ENCODE measurements at places on chromosomes 7 and 10. TPM values are rescaled to one million over a fixed set of nuclear protein-coding genes. Genes with fewer than 3 reads are reported as not detected.

- H3K27ac ChIP-seq = no peak overlapping the region
- H3K4me3 ChIP-seq = peak overlapping the region; percentile 97
- peaks cover 8% of the 10 kb centered on the region for H3K27me3 ChIP-seq
- peaks cover 7% of the 10 kb centered on the region for H3K4me1 ChIP-seq
These were observed 382 bp downstream of the DIP2C start for GRCh38 chr10:689121-689451.

DNA sequence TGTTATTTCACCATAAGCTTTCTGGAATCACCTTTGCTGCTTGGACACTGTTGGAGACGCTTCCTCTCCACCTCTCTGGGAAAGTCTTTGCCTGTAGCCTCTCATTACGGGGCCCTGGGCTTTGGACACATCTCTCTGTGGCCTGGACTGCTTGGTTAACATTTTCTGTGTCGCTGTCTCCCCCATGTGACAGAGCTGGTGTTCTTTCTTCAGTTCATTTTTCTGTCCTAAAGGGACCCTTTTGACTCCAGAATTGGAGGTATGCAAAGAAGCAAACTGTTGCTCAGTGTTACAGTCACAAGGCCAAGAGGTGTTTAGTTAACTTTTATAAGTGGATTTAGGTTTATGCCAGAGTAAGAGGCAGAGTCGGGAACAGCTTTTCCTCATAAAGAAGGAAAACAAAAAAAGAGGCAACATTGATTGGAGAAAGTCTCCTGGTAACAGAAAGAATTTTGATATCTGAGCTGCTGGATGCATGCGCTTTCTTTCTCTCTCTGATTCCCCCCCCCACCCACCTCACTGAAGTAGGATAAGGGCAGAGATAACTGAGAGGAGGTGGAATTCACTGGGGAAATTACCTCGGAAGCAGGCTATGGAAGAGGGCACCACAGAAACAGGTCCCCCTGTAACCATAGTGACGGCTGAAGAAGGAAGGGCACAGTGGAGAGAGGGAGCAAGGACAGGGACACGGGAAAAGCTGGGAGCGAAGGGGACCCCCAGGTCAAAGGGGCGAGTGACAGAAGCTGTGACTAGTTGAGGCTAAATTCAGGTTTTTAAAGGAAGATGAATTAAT, 57.8 kb downstream of the LGI1 start:
- no peak overlapping the region for H3K27ac ChIP-seq
- no peak for DNase-seq
- H3K36me3 ChIP-seq = no peaks in the 10 kb centered on the region
- H3K27me3 ChIP-seq = no peaks in the 10 kb centered on the region
- no peak overlapping the region for H3K4me3 ChIP-seq
- H3K4me1 ChIP-seq = peaks cover 2% of the 10 kb centered on the region

DNA sequence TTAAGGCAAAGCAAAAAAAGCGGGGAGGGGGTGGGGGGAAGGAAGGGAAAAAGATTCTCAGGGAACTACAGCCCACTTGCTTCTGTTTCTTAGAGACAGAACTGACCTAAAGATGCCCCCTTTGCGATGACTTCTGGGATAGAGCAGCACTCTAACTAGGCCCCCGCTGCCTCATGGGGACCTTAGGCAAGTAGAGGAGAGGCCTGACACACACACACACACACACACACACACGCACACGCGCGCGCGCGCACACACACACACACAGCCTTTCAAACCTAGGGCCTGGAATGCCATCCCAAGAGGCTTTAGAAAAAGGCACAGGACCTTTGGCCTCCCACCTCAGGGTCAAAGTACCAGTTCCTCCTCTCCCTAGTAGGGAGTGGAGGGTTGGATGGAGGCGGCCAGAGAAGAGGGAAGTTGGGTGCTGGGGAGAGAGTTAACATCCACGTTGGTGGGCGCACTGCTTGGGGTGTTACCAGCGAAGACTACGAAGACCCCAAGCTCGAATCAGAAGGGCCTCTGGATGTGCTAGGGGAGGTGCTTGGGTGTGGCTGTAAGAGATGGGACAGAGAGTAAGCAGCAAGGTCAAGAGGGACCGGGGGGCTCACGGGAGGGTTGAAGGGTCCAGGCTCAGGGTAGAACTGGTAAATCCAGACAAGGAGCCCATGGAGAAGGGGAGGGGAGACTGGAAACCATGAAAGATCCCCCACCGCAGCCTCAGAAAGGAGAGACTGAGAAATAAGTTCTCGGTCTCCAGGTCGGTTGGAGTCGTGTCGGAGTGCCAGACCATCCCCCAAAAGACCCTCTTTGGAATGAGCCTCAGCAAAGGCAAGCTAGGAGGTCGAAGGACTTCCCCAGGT, 1.2 kb upstream of the COL1A2 start:
- H3K4me1 ChIP-seq = peaks cover 24% of the 10 kb centered on the region
- peak overlapping the region; percentile 18 for H3K27ac ChIP-seq
- peaks cover 8% of the 10 kb centered on the region for H3K36me3 ChIP-seq

The COX15 gene
- total RNA-seq = 35.9 TPM

GRCh38 chr10:92756201-92757065, 66.7 kb downstream of the HHEX start:
- no peaks in the 10 kb centered on the region for H3K27me3 ChIP-seq
- H3K4me3 ChIP-seq = no peak overlapping the region
- H3K36me3 ChIP-seq = no peaks in the 10 kb centered on the region
- DNase-seq = no peak
- H3K27ac ChIP-seq = no peak overlapping the region

The MICU1 gene
- 36.1 TPM for total RNA-seq

DNA sequence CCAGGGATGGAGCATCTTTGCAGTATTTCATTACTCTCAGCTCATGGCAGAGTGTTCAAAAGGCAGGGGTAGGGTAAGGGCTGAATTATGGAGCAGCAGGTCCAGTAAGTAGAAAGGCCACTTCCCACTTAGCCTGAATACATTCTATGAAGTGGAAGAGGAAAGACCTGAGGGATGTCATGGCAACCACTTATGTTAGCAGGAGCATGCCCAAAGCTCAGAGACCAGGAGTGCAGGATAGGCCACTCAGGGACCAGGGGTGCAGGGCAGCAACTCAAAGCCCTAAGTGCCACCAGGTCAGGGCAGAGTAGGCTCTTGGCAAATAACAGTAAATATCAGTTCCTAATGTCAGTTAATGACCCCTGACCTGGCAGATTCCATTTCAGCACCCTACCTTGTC, 3.6 kb downstream of the SRI start:
- no peak for DNase-seq
- no peaks in the 10 kb centered on the region for H3K27me3 ChIP-seq
- peaks cover 10% of the 10 kb centered on the region for H3K4me1 ChIP-seq
- H3K4me3 ChIP-seq = no peak overlapping the region
- peaks cover 29% of the 10 kb centered on the region for H3K36me3 ChIP-seq
- H3K27ac ChIP-seq = no peak overlapping the region

- no peaks in the 10 kb centered on the region for H3K27me3 ChIP-seq
- DNase-seq = no peak
- no peak overlapping the region for H3K27ac ChIP-seq
- H3K4me1 ChIP-seq = peaks cover 3% of the 10 kb centered on the region
- H3K36me3 ChIP-seq = no peaks in the 10 kb centered on the region
These were observed 26.5 kb downstream of the ADRA2A start for GRCh38 chr10:111103196-111103840.

The COL1A2 gene
- total RNA-seq = 85.4 TPM

DNA sequence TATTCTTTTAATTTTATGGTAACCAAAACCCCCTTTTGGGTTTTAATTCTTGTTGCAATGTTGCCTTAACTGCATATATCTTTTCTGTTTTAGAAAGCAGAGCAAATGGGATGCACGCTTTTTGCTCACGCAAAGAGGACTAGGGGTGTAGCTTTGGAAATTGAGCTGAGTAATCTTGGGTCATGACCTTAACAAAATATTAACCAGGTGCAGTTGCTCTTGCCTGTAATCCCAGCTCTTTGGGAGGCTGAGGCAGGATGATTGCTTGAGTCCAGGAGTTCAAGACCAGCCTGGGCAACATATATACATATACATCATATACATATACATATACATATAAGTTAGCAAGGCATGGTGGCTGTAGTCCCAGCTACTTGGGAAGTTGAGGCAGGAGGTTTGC, 172.9 kb upstream of the BMPER start:
- peaks cover 8% of the 10 kb centered on the region for H3K4me1 ChIP-seq
- H3K36me3 ChIP-seq = no peaks in the 10 kb centered on the region
- H3K4me3 ChIP-seq = no peak overlapping the region
- DNase-seq = no peak
- H3K27me3 ChIP-seq = no peaks in the 10 kb centered on the region

- no peak overlapping the region for H3K4me3 ChIP-seq
- H3K36me3 ChIP-seq = no peaks in the 10 kb centered on the region
- no peak for DNase-seq
- peaks cover 25% of the 10 kb centered on the region for H3K4me1 ChIP-seq
- H3K27ac ChIP-seq = no peak overlapping the region
These were observed 78.7 kb upstream of the C1GALT1 start for GRCh38 chr7:7103343-7104313.

DNA sequence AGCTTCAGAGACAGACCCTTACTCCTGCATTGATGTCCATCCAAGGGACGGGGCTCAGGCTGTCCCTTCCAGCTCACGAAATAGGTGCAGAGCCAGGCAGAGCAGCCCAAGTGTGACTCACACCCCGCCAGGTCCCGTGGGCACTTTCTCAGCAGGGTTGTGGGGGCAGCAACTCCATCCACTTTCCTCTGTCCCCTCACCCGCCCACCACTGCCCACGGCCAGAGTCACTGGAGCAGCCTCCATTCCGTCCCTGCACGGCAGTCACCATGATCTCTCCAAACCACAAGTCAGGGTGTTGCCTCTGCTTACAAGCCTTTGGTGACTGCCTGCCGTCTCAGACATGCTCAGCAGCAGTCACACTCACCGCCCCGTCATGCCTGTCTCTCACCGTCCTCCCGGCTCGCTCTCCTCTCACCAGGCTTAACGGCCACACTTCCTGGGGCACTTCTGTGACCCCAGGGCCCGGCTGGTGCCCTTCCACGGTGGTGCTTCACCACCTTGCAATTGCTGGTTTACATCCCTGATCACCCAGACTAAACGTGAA, 39.3 kb downstream of the CALML3 start:
- no peak for DNase-seq
- H3K4me3 ChIP-seq = no peak overlapping the region
- no peaks in the 10 kb centered on the region for H3K4me1 ChIP-seq

DNA sequence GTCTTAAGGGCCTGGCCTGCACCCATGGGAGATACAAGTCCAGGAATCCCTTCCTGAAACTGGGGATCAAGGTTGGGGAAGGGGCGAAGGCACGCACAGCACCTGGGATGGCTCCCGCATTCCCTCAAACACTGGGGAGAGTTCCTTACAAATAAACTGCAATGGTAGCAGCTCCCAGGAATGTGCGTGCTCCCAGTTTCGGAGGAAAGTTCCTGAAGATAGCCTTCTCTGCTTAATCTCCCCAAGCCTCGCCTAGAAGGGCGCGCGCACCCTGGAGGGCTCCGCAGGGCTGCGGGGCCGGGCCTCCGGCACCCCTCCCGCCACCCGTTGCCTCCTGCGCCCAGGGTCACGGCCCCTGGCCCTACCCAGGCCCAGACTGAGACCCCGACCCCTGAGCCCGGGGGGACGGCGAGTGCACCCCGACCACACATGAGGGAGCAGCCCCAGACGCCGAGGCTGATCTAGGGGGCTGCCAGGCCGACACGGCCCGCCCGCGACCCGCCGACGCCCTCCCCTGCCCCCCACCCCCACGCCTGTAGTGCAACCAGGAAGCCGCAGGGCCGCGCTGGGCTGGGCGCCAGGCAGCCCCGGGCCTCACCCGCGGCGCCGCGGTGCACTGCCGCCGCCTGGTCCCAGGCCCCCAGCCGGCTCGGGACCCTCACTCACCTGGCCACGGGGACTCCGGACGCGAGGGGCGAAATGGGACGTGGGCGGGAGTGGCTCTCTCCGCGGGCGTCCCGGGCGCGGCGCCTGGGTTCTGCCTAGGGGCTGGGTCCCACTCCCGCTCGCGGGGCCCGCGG, 460 bp downstream of the ANXA11 start:
- no peaks in the 10 kb centered on the region for H3K36me3 ChIP-seq
- no peak for DNase-seq
- no peak overlapping the region for H3K27ac ChIP-seq
- peaks cover 17% of the 10 kb centered on the region for H3K27me3 ChIP-seq
- peak overlapping the region; percentile 76 for H3K4me3 ChIP-seq

DNA sequence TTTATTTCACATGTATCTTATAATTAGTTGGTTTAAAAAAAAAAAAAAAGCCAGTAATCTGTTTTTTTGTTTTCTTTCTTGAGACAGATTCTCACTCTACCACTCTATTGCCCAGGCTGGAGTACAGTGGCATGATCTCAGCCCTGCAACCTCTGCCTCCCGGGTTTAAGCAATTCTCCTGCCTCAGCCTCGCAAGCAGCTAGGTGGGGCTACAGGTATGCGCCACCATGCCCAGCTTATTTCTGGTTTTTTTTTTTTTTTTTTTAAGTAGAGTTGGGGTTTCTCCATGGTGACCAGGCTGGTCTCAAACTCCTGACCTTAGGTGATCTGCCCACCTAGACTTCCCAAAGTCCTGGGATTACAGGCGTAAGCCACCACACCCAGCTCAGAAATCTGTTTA, 34.1 kb upstream of the CAPZA2 start:
- no peak overlapping the region for H3K4me3 ChIP-seq
- no peak for DNase-seq
- H3K4me1 ChIP-seq = no peaks in the 10 kb centered on the region
- H3K36me3 ChIP-seq = no peaks in the 10 kb centered on the region

- no peak overlapping the region for H3K4me3 ChIP-seq
- no peaks in the 10 kb centered on the region for H3K36me3 ChIP-seq
- no peaks in the 10 kb centered on the region for H3K4me1 ChIP-seq
- no peak for DNase-seq
- H3K27ac ChIP-seq = no peak overlapping the region
- H3K27me3 ChIP-seq = no peaks in the 10 kb centered on the region
These were observed 280.0 kb downstream of the MALRD1 start for GRCh38 chr10:19328582-19328981.

The SORCS3 gene
- total RNA-seq = 0.82 TPM

Data from H1 (cell line).